Ascending aorta (tissue), 2 donors: ENCODE measurements at places on chromosomes 7 and 10.

DNA sequence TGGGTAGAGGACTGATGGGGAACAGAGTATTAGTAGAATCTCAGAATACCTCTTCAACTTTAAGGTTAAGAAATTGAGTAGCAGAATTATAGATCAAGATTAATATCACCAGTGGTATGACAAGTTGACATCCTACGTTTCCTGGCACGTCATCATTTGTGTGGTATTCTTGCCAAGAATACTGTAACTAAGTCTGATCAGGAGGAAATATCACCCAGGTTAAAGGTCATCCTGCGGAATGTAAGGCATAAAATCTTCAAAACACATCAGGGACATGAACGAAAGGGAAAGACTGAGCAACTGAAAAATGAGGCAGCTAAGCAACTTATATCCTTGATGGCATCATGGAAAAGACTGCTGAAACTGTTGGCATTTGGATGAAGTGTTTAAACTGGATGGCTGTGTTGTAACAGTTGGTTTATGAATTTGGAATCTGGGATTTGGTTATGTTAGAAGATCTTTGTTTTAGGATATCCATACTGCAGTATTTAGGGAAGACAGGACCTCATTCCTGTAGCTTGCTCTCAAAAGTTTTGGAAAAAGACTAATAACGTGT is 86.1 kb downstream of the TRIM24 start:
- H3K4me1 ChIP-seq = no peaks in the 10 kb centered on the region
- no peak overlapping the region for H3K4me3 ChIP-seq
- no peak overlapping the region for H3K27ac ChIP-seq
- DNase-seq = no peak
- H3K36me3 ChIP-seq = peaks cover 2% of the 10 kb centered on the region
- no peaks in the 10 kb centered on the region for H3K27me3 ChIP-seq

- H3K27me3 ChIP-seq = no peaks in the 10 kb centered on the region
- no peaks in the 10 kb centered on the region for H3K4me1 ChIP-seq
- no peaks in the 10 kb centered on the region for H3K36me3 ChIP-seq
- H3K27ac ChIP-seq = no peak overlapping the region
- DNase-seq = no peak
Observed at GRCh38 chr10:116992183-116992582, 12.8 kb downstream of the SHTN1 start.

- no peak for DNase-seq
- no peak overlapping the region for H3K27ac ChIP-seq
Observed at GRCh38 chr10:99733366-99733765, 1.3 kb downstream of the CUTC start.

GRCh38 chr10:112723876-112724275 is 226.2 kb upstream of the TCF7L2 start:
- no peak overlapping the region for H3K27ac ChIP-seq
- no peaks in the 10 kb centered on the region for H3K36me3 ChIP-seq
- DNase-seq = no peak
- no peaks in the 10 kb centered on the region for H3K27me3 ChIP-seq
- no peaks in the 10 kb centered on the region for H3K4me1 ChIP-seq

DNA sequence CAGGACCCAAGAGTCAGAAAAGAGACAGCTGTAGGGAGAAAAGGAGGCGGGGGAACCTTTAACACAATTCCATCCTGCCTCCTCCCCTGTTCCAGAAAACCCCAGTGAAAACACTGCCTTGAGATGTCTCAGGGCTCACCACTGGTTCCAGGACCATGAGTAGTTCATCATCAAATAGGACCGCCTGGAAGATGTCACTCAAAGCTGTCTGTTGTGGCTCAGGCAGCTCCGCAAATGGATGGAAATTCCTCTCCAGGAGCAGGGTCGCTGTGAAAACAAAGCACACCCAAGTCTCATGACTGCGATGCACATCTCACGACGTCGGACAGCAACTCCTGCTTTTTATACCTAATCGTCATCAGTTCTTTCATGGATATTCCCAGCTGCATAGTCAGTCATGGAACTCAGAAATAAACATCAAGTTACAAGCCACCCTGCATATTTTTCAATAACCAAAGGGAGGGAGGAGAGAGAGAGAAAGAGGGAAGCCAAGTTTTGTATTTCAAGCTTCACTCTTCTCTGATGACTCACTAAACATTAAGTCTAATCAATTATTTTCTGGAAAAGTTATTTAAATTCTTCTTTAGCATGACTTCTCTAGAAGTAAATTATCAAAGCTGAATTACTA is 49.2 kb downstream of the GSDME start:
- no peak overlapping the region for H3K4me3 ChIP-seq
- H3K27me3 ChIP-seq = no peaks in the 10 kb centered on the region
- H3K4me1 ChIP-seq = peaks cover 3% of the 10 kb centered on the region
- DNase-seq = no peak
- H3K27ac ChIP-seq = no peak overlapping the region
- H3K36me3 ChIP-seq = no peaks in the 10 kb centered on the region

- no peaks in the 10 kb centered on the region for H3K36me3 ChIP-seq
- no peak for DNase-seq
- H3K27ac ChIP-seq = peak overlapping the region; percentile 89
- peaks cover 27% of the 10 kb centered on the region for H3K4me1 ChIP-seq
- H3K4me3 ChIP-seq = peak overlapping the region; percentile 91
- no peaks in the 10 kb centered on the region for H3K27me3 ChIP-seq
Observed at GRCh38 chr10:22317076-22317370, 835 bp downstream of the COMMD3 start.

DNA sequence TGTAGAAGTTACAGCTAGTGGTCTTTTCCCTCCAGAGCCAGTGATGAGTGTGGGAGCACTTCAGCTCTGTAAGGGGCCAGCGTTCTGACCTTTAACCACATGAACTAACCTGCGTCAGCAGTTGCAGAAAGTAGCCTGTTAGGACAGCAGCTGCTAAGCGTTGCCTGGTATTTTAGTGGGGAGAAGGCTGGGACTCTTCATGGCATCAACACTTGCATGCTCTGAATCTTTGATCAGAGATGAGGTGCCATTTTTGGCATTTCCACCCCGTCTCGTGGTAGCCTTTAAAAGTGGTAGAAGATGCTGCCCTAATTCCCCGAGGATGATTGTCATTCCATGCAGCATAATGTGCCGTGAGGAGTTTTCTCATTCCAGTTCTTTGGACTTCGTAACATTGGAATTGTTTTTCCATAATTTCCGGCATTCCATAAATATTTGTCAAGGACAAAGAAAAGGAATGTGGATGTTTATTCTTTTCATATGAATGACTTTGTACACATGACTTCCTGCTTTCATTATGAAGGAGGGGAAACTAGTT is 92.2 kb downstream of the AVL9 start:
- no peak for DNase-seq
- H3K27me3 ChIP-seq = no peaks in the 10 kb centered on the region
- peaks cover 36% of the 10 kb centered on the region for H3K36me3 ChIP-seq
- H3K4me3 ChIP-seq = no peak overlapping the region

GRCh38 chr7:39504963-39505362 is 61.2 kb upstream of the YAE1 start:
- no peak overlapping the region for H3K27ac ChIP-seq
- H3K4me3 ChIP-seq = no peak overlapping the region
- no peaks in the 10 kb centered on the region for H3K4me1 ChIP-seq
- DNase-seq = no peak
- H3K36me3 ChIP-seq = no peaks in the 10 kb centered on the region

GRCh38 chr10:91022924-91023699 is 102.2 kb upstream of the ANKRD1 start:
- peak overlapping the region; percentile 66 for H3K27ac ChIP-seq
- H3K4me3 ChIP-seq = no peak overlapping the region
- no peaks in the 10 kb centered on the region for H3K36me3 ChIP-seq

DNA sequence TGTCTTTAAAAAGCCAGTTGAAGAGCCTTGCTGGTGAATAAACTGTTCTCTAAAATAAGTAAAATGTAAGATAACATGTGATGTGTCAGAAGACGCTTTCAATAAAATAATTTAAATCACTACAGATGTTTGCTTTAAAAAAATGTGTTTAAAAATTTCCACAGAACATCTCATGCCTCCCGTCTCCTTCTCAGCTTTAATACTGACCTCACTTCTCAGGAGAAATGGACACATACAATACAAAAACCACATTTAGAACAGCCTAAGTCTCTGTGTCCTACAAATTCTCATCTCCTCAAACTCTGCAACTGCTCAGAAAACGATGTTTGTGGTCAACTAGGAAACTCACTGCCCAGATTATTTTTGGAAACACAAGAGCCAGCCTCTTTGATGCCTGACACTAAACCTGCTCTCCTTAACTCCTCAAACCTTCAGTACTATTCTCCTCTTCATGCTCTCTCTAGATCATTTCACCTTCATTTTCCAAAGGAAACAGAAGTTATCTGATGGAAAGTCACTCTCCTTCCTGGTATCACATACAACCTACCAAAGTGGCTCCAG is 120.3 kb downstream of the ZNF438 start:
- H3K27ac ChIP-seq = no peak overlapping the region
- H3K27me3 ChIP-seq = no peaks in the 10 kb centered on the region
- peaks cover 5% of the 10 kb centered on the region for H3K36me3 ChIP-seq
- H3K4me1 ChIP-seq = no peaks in the 10 kb centered on the region
- no peak overlapping the region for H3K4me3 ChIP-seq

- H3K27me3 ChIP-seq = no peaks in the 10 kb centered on the region
- peaks cover 7% of the 10 kb centered on the region for H3K4me1 ChIP-seq
- H3K36me3 ChIP-seq = peaks cover 19% of the 10 kb centered on the region
- peak overlapping the region; percentile 28 for H3K27ac ChIP-seq
- DNase-seq = no peak
Observed at GRCh38 chr7:96188591-96188991, 133.3 kb downstream of the SLC25A13 start.

DNA sequence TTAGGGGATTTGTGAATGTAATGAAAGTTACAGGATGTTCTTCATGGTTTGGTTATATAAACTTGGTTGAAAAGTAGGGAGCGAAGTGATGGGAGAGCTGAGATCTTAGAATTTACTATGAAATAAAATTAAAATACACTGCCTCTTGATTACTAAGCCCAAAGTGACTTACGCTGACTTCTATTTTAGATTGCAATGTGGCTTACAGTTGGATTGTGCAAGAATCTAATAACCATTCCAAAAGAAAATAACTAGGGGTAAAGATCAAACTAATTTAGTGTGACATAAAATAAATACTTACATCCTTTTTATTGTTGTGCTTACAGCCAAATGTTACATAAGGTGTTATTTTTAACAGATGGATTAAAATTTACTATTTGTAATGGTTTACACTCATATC is 15.3 kb downstream of the WNT16 start:
- no peaks in the 10 kb centered on the region for H3K36me3 ChIP-seq
- no peaks in the 10 kb centered on the region for H3K27me3 ChIP-seq
- no peak overlapping the region for H3K27ac ChIP-seq
- no peaks in the 10 kb centered on the region for H3K4me1 ChIP-seq
- DNase-seq = no peak
- H3K4me3 ChIP-seq = no peak overlapping the region

DNA sequence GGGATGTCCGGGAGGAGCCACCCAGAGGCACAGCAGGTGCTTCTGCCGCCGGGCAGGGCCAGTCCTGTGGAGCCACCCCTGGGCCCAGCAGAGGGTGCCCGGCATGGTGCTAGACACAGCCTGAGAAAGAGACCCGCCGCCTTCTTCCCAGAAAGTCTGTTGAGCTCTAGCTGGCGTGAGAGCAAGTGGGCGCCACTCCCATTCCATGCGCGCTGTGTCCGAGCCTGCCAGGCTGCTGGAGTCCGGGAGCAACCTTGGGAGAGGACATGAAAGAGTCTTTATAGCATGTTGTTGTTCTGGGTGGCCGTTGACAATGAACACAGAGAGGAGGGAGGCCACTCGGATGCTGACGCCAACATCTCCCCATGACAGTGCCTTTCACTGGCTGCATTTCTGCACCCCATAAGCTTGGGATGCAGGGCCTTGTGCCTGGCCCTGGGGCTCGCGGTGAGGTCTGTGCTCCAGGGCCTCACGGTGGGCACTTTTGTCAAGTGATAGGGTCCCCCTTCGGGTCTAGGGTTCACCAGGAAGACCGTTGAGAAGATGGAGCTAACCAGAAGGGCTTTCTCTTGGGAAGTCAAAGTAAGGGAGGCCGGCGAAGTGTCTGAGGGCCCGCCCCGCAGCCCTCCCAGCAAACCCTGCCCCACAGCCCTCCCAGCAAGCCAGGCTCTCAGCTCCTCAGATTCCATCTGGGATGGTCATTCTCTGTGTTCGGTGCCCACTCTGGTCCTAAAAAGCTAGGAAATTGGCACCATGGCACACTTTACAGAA is 47.3 kb downstream of the NKX6-2 start:
- no peak overlapping the region for H3K4me3 ChIP-seq
- H3K4me1 ChIP-seq = no peaks in the 10 kb centered on the region
- no peaks in the 10 kb centered on the region for H3K27me3 ChIP-seq
- no peak overlapping the region for H3K27ac ChIP-seq
- no peak for DNase-seq
